Thyroid gland (tissue), 4 donors: ENCODE measurements at places on chromosomes 7 and 10. TPM values are rescaled to one million over a fixed set of nuclear protein-coding genes. Genes with fewer than 3 reads are reported as not detected.

The FLNC gene
- total RNA-seq = 10.2 TPM

The INHBA gene
- 1.4 TPM for total RNA-seq

The PTPRN2 gene
- total RNA-seq = 9.5 TPM

The CHN2 gene
- 54.3 TPM for total RNA-seq

The TMEM178B gene
- total RNA-seq = 7.7 TPM

The ZPBP gene
- 1.5 TPM for total RNA-seq

The POM121C gene
- 33.8 TPM for total RNA-seq

The ZNF212 gene
- 6.7 TPM for total RNA-seq

The NOD1 gene
- 17.6 TPM for total RNA-seq

The AKR1C8 gene
- total RNA-seq = not detected

The GPRIN2 gene
- 9.4 TPM for total RNA-seq

The COL13A1 gene
- total RNA-seq = 0.42 TPM

The CDH23 gene
- total RNA-seq = 4.2 TPM

The NPY4R gene
- not detected for total RNA-seq

The NRAP gene
- total RNA-seq = not detected

The SNX10 gene
- 2.8 TPM for total RNA-seq

The CDK14 gene
- total RNA-seq = 29.3 TPM

The LBX1 gene
- not detected for total RNA-seq

The TAS2R41 gene
- not detected for total RNA-seq

The CALHM3 gene
- not detected for total RNA-seq

The FRMPD2 gene
- 1.1 TPM for total RNA-seq

The PPIF gene
- total RNA-seq = 39.9 TPM

The FAM25C gene
- total RNA-seq = not detected

The MTPN gene
- total RNA-seq = 128 TPM

The AMPH gene
- 7.1 TPM for total RNA-seq

The ANTXRL gene
- not detected for total RNA-seq

The BMPER gene
- total RNA-seq = 2.3 TPM

The TMEM273 gene
- 12.6 TPM for total RNA-seq

The SFTPA1 gene
- total RNA-seq = not detected

The HOXA7 gene
- total RNA-seq = 2.1 TPM

The OR2A5 gene
- not detected for total RNA-seq

The STK17A gene
- total RNA-seq = 17.6 TPM

The NODAL gene
- not detected for total RNA-seq

The H2BK1 gene
- total RNA-seq = not detected

The MLXIPL gene
- 9.7 TPM for total RNA-seq

The ZCWPW1 gene
- total RNA-seq = 4.1 TPM

The PCBD1 gene
- total RNA-seq = 93.3 TPM

The CADPS2 gene
- 46.2 TPM for total RNA-seq

The FGFBP3 gene
- total RNA-seq = 1.9 TPM

The TBXAS1 gene
- 10.1 TPM for total RNA-seq

The RABGEF1 gene
- 31.0 TPM for total RNA-seq

The CASP2 gene
- total RNA-seq = 20.1 TPM

The GRM3 gene
- total RNA-seq = not detected

The LIPM gene
- total RNA-seq = not detected
